ENCODE measurements at places on chromosomes 3 and 15.

DNA sequence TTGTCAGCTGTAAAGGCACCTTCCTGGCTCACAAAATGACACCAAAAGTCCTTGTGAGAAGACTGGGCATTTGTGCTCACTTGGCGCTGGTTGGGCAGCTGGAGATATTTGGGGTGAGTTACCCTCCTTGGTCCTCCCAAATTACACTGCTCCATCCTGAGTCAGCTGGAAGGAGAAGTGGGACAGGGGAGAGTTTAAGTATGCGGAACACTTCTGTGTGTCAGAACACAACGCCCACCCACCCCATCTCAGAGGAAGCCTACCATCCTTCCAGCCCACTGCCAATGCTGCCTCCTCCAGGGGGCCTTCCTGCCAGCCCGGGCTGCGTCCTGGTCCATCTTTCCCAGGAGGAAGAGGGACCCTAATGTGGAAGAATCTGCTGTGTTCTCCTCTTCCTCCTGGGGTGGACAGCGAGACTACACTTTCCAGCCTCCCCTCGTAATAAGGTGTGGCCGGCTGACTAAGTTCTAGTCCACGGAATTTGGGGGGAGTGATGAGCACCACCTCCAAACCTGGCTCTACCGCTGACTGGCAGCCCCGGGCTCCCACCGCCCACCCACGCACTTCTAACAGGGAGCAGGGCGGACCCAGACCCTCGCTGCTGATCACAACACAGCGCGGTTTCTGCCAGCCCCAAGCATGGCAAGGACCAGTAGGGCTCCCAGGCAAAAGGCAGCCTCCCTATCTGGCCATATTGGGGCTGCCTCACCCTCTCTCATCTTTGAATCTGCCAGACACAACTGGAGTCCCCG lies 265.0 kb downstream of the XXYLT1 start:
- DNase-seq = no peak

- no peak for DNase-seq
Measured at GRCh38 chr15:94028809-94029208, 202.6 kb upstream of the MCTP2 start.

DNA sequence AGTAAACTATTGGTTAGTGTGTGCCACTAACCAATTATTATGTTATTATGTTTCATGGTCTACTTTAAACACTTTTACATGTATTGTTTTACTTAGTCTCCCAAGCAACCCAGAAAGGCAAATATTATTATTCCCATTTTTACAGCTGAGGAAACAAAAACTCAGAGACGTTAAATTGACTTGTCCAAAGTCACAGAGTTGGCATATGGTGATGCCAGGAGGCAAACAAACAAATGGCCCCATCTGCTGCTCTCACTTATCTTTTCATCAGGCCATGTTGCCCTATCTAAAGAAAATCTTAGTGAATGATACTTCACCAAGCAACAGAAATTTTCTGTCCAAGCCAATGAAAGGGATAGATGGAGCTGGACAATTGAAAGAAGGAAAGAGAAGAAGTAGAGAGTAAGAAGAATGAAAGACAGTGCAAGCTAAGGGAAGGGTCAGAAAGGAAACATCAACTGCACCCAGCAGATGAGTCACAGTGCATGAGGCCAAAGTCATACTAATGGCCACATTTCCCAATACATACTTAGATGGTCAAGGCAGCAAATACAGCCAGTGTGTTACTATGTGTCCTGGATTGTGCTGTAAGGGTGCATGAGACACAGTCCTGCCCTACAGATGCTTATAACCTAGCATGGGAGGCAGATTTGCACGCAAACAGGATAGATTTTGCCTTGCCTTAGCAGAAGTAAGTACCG lies 266.9 kb downstream of the KCNMB2 start:
- DNase-seq = peak; percentile 19

DNA sequence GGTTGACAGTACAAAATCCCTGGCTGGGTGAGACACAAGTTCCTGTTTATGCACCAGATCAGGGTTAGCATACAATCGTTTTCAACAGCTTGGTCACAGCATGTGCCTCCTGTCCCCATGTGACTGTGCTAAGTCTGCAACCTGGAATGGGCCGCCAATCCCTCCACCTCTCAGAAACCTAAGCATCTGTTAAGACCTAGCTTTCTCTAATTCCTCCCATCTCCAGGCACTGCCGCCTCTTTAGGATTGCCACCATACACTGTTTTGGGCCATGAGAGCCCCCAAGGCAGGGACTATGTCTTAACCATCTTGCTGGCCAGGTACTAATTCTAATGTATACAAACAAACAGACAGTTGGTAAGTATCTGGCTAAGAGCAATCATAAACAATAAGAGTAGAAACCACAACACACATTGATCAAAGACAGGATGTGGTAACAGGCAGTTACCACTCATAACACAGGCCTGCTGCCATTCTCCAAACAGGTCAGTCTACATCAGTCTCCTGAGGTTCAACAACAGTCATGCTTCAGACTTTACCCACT lies 25.6 kb downstream of the SEC22C start:
- no peak for DNase-seq

GRCh38 chr3:25427155-25427554 lies 908 bp upstream of the RARB start:
- DNase-seq = no peak

DNA sequence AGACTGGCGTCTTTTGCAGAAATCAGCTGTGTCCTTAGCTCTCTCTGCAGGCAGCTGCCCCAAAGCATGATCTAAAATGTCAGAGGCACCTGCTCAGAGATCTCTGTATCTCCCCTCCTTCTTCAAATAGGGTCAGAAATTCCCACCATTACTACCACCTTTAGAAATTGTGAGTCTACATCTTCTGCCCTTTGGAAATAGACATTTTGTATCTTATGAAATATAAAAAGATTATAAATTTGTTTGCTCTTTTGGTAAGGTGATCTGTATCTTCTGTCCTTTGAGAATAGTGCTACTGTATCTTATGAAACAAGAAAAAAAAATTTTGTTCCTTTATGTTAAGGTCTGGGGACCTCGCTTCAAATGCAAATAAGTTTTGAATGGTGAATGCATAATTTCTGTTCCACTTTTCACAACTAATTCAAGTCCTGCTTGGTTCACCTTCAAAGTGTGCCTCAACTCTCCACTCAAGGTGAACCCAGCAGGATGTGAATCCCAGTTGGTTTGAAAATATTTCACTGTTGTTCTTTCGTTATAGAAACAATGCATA lies 28.3 kb upstream of the GPD1L start:
- no peak for DNase-seq

DNA sequence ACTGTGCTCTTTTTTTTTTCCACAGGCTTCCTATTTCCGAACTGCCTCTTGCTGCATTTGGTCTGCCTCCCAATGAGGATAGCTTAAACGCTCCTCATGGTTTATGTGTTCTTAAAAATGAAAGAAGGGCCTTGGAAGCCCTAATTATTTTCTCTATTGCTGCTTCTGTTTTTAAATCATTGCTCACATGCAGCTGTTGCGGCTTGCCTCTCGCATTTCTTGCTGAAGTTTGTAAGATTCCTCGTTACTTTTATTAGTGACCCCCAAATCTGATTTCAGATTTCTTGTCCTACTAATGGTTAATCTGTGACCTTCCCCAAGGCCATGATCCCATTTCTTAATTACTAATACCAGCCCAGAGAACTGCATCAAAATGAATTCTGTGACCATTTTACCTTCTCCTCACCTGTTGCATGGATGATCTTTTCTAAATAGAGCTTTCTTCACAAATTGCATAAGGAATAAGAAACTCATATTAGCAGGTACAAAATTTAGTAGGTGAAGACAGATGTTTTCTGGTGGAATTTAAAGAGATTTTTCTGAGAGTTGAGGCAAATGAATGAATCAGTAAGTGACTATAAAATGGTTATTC lies 1.8 kb downstream of the UBE2E1 start:
- DNase-seq = peak; percentile 46

- DNase-seq = no peak
Measured at GRCh38 chr3:173986861-173987410, 589.4 kb downstream of the NLGN1 start.

- no peak for DNase-seq
Measured at GRCh38 chr3:160568989-160569388, 3.6 kb upstream of the KPNA4 start.

DNA sequence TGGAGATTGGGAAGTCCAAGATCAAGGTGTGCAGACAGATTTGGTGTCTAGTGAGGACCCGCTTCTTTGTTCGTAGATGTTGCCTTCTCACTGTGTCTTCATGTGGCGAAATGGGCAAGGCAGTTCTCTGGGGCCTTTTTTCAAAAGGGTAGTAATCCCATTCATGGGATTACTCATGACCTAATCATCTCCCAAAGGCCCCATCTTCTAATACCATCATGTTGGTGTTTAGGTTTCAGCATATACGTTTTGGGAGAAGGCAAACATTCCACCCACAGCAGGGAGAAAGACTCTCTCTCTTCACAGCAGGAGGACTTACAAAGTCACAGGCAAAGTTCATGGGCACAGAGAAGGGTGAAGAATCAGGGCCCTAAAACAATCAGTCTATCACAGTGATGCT lies 252.1 kb downstream of the RPLP1 start:
- DNase-seq = no peak

GRCh38 chr3:167958141-167958540 lies 137.6 kb downstream of the GOLIM4 start:
- no peak for DNase-seq

GRCh38 chr3:50146316-50146901 lies 8.7 kb upstream of the SEMA3F start:
- DNase-seq = no peak

GRCh38 chr3:30864836-30865235 lies 29.6 kb downstream of the GADL1 start:
- DNase-seq = no peak

DNA sequence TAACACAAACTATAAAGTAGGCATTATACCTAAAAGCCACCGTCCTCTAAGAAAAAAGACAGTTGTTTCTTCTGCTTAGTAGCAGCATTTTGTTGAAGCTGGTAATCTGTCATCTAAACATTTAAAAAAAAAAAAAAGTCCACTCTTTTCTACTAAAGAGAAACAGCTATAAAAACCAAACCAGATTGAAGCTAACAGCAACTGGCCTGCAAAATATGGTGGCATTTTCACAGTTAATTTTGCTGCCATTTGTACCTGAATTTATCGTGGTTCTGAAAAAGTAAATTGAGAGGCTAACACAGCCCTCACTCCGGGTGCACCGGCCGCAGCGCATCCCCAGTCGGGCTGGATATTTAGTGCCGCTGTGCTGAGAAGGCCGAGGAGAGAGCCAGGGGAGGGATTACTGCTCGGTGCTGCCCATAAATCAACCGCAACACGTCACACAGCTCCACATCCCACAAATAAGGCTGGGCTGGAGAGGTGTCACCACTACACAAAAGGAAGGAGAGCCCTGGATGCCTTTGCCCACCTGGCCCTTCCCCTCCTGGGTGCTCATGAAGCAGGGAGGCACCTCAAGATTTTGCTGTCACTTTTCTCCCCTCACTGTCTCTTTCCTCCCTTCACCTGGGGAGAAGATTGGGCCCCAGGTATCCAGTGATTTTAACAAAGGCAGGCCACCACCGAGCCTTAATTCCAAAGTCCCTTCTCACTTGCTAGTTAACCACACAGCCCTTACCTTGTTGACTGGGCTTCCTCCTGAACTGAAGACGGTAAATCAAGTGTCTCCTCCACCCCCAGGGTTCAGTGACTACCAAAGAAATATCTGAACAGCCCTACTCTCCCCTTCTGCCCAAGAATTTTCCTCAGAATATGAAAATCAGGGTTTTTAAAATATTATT lies 44.4 kb downstream of the MECOM start:
- no peak for DNase-seq

DNA sequence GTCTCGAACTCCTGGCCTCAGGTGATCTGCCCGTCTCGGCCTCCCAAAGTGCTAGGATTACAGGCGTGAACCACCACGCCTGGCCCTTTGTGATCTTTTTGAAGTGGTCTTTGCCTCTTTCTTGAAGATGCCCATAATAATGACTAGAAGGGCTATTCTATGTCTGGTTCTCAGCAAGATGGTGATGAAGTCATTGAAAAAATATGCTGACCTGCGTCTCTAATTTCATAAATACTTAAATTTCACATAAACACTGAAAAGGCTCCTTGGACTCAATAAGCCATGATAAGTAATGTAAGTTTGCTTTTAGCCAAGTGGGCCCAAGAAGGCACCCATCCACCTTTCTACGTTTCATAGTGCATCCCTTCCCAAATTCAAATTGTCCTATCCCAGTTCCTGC lies 775 bp upstream of the MAPK6 start:
- DNase-seq = no peak

DNA sequence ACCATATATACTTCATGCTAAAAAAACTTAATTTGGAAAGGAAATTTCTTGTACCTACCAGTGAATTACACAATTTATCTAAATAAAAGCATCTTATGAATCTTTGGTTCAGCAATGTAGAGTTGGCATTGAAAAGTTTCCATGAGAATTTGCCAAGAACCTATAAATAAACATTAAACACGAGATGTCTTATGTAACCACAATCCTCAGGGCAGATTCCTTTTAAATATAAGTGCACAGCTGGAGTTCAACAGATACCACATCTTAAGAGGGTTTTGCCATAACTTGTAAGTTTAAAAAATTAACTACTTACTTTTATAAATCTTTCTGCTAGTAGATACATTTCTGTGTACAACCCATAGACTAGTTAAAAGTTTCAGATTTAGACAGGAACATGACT lies 499.3 kb upstream of the ARRDC4 start:
- no peak for DNase-seq

DNA sequence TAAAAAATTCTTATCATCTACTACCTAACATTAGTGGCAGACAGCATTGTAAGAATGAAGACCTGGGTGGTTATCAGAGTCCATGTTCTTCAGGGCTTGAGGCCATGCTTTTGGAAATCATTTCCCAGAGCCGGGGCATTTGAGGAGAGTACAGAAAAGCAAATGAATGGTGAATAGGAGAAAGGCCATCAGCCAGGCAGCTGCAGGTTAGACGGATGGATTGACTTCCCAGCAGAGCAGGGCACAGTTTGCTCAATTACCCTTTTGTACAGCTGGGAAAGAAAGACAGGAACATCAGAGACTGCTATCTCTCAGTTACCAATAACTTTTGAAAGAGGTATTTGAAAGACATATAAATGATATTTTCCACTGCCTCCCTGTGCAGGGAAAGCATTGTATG lies 135.6 kb downstream of the ALCAM start:
- DNase-seq = no peak

- no peak for DNase-seq
Measured at GRCh38 chr3:134892326-134892725, 97.3 kb downstream of the EPHB1 start.

- no peak for DNase-seq
Measured at GRCh38 chr3:157693762-157694161, 190.5 kb upstream of the VEPH1 start.

Data from AG20443 (cell line).